ENCODE measurements at places on chromosomes 6 and 20.

- no peak for DNase-seq
These were observed 152.1 kb upstream of the RIMS1 start for GRCh38 chr6:71733970-71734899.

GRCh38 chr6:20135677-20136268 lies 76.5 kb downstream of the MBOAT1 start:
- DNase-seq = no peak

- no peak for DNase-seq
These were observed 246.7 kb downstream of the ALDH8A1 start for GRCh38 chr6:134703206-134703605.

- no peak for DNase-seq
These were observed 140.3 kb downstream of the CEP57L1 start for GRCh38 chr6:109235481-109236038.

DNA sequence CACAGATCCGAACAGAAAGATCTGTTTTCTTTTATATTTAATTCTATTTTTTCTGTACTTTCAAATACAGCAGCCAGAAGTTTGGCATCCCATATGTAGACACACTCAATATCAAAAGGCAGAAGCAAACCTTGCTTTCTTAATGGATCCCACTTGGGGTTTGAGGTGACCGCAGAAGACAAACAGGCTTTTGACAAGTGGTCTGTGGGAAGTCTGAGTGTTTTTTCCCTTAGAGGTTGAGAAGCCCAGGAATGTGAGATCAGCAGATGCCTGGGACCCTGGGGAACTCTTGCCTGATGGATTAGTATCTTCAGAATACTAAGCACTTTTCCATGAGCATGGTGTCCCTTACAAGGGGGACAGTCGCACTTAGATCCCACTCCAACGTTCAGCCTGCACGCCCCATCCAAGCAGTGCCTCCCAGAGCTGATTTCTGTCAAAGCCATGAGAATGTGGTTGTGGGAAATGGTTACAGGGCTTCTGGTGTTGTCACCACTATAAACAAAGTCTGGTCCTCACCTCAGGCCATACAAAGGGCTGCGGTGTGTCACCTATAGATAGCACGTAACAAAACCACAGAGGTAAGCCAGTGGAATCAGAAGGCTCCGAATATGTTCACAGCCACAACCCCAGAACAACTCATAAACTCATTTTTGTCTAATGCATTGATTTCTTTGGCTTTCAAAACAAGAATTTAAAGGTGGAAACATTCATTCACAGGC lies 12.7 kb downstream of the IL17F start:
- peak; percentile 34 for DNase-seq

GRCh38 chr6:74656453-74656852 lies 549.4 kb downstream of the COL12A1 start:
- DNase-seq = no peak

GRCh38 chr6:162463576-162463975 lies 264.0 kb downstream of the PRKN start:
- DNase-seq = no peak

DNA sequence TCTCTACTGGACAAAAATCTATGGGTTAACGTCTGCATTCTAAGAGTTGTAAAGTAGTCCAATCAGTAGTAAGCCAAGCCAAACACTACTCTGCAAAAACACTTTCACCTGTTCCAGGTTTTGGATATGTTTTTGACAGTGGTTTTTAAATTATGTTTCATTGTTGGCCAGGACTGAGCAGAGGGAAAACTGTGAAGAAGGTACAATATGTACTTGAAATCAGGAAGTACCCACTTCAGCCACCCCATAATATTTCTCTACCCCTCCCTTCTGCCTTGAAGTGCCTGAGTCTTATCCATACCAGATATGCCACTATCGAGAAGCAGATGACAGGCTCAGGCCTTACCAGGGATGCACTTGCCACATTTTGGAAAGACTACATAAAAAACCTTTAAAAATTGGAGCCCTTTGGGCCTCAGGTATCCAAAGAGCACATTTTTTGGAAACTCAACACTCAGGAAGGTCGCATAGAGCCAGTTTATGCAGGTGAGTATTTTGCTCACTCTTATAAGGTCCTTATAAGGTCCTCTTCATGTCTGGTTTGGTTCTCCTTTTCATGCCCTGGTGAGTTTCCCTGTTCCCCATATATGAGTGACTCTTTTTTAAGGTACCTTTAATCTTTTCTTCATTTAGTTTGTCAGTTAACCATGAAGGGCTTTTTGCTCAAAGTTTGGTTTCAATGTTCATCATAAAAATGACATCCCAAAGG lies 859.3 kb upstream of the FLRT3 start:
- DNase-seq = no peak
